ENCODE measurements at places on chromosomes 6 and 20.

DNA sequence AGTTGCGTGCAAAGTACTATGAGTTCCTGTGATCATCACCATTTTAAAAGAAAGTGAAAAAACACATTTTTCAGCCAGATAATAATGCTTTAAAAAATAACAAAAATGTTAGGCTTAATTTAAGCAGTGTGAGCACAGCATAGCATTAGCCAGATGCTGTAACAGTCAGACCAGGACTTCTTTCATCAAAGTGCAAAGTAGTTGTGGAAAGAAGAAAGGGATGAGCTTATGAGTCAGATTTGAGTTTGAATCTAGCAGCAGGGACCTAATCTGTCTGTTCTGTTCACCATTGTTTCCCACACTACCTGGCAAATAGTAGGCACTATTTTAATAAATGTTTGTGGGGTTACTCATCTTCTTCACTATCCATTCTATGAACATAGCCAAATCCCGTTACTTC, 70.1 kb downstream of the KLHL32 start:
- no peak for DNase-seq

- no peak for DNase-seq
Measured at GRCh38 chr6:67643281-67643680, 991.8 kb upstream of the ADGRB3 start.

- no peak for DNase-seq
Measured at GRCh38 chr20:45704969-45705637, at the start of gene WFDC10B. Gene WFDC10B, minus strand, starts transcription at chr20:45705019. Its CDS starts 19,027 bp downstream, at chr20:45685992.

- no peak for DNase-seq
Measured at GRCh38 chr20:31596831-31597480, 8.1 kb upstream of the ID1 start.

DNA sequence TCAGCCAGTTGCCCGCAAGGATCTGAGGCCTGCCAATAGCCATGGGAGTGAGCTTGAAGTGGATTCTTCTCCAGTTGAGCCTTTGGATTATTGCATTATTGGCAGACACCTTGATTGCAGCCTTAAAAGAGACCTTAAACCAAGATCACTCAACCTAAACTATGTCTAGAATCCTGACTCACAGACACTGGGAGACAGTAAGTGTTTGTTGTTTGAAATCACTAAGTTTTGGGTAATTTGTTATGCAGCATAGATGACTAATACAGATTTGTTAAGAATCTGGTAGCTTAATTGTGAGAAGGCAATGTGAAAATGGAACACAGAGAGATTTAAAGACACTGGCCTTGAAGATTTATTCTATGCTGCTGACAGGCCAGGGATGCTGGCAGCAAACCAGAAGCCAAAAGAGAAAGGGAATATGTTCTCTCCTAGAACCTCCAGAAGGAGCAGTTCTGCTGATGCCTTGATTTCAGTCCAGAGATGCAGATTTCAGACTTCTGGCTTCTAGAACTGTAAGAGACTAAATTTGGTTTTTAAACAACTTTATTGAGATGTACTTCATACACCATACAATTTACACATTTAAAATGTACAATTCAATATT, 17.6 kb downstream of the SIRPD start:
- no peak for DNase-seq

DNA sequence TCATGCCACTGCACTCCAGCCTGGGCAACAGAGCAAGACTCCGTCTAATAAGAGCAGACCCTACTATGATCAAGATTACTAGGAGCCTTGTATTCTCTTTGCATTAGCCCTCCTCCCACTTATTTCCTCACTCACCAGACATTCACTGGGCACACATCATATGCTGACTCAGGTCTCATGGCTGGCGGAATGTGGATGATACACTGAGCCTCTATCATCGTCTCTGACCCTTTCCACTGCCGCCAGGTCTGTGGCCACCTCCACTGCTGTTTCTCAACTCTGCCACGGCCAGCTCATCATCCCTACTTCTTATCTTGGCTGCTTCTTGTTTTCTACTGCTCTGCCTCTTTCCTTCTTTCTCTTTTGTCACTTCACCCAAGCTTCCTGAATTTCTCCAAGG, 161.0 kb downstream of the BACH2 start:
- no peak for DNase-seq

- DNase-seq = no peak
Measured at GRCh38 chr6:31478186-31478950, 19.6 kb upstream of the MICB start.

DNA sequence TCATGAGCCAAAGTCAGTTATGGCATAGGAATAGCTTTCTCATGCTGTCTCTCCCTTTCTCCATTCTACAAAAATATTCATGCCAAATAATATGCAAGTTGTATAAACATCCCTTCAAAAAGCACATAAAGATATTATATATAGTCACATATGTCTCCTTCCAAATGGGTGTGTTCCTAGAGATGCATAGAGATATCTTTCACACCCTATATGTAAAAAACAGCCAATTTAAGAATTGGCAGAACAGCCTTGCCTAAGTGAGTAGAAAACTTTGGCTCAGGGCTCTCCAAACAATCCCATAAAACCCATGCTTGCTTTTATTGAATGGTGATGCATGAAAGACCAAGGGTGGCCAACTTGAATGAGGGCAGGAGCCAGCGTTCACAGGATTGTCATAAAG, 274.7 kb upstream of the SUPT3H start:
- no peak for DNase-seq

GRCh38 chr6:37388578-37388977, 34.8 kb downstream of the RNF8 start:
- no peak for DNase-seq

GRCh38 chr20:37295595-37295994, 6.1 kb downstream of the MANBAL start:
- no peak for DNase-seq

DNA sequence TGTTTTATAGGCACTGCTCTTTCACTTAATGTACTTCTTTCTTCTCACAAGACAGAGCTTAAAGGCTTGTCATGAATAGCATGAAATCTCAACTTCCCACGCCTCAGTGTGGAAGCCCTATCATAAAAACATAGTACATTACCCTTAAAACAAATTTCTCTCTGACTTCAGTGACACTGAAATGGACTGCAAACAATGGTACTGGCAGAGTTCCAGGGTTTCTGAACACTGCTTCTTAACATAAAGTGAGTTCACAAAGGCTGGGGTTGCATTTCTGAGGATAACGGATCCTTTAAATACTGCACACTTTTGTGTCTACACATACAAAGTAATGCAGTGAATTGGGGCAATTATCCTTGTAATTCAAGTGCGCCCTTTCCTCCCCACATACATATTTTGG, 32.3 kb upstream of the PLEKHG1 start:
- no peak for DNase-seq

GRCh38 chr6:80357674-80358073, 251.2 kb downstream of the BCKDHB start:
- no peak for DNase-seq

DNA sequence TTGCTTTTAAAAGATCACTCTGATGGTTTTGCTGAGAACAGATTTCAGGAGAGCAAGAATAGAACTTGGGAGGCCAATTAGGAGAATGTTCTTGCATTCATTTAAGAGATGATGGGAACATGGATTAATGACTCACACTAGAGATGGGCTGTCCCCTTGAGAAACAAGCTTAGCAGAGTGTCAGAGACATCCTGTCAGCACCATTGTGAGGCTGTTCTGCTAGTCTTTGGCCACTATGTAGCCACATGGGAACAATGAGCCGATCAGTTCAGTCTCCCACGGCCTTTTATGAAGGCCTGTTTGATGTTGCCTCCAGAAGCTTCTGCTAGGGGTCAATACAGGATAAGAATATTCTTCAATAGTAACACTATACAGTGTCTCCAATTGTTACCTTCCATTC, 113.0 kb upstream of the EYA4 start:
- DNase-seq = no peak

DNA sequence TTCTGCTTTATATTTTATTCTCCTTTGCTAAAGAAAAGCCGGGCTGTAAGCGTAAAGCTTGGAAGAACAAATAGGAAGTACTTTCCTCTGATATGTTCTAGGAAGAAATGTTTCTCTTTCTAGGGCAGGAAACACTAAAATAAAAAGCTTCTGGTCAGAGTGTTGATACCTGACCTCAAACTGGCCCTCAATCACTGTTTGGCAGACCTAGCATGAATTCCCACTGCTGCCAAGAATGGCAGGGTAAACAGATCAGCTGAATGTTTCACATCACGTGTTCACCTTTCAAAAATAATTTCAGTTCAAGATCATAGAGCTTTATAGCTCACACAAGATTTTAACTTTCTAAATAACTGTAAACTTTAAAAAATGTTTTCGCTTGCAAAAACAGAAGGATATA, 2.9 kb downstream of the MPC1 start:
- no peak for DNase-seq

DNA sequence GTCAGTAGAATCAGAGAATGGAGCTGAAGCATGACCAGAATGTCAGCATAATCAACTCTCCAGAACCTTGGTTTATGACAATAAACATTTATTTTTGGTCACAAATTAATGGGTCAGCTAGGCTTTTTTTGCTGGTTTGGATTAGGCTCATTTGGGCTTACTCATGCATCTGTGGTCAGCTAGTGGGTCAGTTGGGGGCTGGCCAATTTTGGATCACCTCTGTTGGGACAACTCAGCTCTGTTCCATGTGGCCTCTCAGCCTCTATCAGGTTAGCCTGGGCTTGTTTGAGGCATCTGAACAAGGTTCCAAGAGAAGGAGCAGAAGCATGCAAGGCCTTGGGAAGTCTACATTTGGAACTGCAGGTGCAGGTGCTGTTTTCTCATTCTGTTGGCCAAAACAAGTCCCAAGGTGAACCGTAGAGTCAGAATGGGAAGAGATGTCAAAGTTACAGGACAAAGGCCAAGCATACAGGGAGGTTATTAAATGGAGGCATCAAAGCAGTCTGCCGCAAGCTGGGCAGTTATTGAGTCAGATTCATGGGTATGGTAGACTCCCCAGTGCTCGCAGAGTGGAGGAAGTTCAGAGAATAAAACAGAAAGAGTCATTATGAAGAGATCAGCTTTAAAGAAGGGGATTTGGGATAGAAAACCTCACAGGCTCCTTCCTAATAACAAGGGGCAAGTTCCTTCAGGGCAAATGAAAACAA, 173.0 kb downstream of the PLCB4 start:
- no peak for DNase-seq

- no peak for DNase-seq
Measured at GRCh38 chr6:155883334-155883731, 427.7 kb upstream of the NOX3 start.

GRCh38 chr6:43454696-43455530, 435 bp downstream of the DLK2 start:
- DNase-seq = no peak

DNA sequence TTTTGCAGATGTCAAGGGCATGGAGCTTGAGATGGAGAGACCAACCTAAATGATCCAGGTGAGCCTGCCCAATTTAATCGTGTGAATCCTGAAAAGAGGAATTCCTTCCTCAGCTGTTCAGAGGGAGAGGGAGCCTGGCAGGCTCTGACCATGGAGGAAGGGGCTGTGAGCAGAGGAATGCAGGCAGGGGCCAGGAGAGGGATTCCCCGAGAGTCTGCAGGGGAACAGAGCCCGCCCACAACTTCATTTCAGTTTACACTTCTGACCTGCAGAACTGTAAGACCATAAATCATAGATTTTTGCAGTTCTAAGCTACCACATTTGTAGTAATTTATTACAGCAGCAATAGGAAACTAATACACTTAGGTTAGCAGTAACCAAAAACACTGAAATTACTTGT, 164.1 kb downstream of the TBXT start:
- no peak for DNase-seq

DNA sequence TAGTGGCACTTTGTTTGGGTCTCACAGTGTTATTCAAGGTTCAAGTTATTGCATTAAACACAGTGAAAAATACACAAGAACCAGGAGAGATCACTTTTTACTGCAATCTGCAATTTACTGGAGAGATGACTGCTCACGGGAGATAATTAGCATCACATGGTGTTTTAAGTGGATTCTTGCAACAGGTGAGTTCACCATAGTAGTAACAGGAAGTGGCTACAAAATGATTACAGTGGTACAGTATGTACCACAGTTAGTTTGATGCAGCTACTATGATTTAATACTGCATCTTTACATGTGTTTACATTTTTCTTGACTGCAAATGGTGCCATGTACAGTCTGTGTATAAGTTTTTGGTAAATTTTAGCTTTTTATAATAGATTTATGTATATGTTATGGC, 96.5 kb upstream of the SCP2D1 start:
- DNase-seq = no peak

GRCh38 chr6:109229536-109229935, 134.2 kb downstream of the CEP57L1 start:
- no peak for DNase-seq

GRCh38 chr6:67880939-67881705, 754.0 kb upstream of the ADGRB3 start:
- DNase-seq = no peak

- DNase-seq = no peak
Measured at GRCh38 chr20:51461306-51461705, 81.2 kb downstream of the NFATC2 start.

DNA sequence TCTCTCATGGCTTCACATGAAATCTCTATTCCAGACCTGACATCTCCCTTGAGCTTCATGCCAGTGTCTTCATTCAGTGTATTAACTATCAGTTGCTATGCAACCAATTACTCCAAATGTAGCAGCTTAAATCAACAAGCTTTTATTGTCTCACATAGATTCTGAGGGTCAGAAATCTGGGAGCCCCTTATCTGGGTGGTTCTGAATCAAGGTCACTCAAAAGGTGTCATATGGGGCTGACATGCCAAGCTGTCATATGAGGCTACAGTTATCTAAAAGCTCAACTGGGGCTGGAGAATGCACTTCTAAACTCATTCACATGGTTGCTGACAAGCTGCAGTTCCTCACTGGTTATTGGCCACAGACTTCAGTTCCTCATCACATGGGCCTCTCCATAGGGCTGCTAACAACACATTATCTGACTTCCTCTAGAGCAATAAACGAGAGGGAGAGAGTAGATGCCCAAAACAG, 7.3 kb upstream of the CGA start:
- DNase-seq = no peak

GRCh38 chr6:43119482-43119881, 43.4 kb downstream of the PTK7 start:
- DNase-seq = no peak

DNA sequence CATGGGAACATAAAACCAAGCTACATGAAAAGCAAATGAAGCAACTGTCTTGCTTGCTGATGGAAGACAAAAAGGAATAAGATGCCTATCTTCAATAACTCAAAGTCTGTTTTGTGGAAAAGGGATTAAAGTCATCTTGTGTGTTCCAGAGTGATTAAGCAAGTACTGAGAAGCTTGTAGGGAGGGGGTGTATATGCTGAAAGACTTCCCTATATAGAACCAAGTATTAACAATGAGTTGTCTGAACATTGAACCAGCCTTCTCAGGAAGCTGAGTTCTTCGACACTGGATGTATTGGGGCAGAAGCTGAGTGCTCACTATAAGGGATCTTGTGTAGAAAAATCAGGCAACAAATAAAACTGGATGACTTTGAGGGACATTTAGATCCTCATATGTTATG, 451.8 kb downstream of the CD83 start:
- DNase-seq = no peak

- no peak for DNase-seq
Measured at GRCh38 chr20:59412875-59413284, 112.5 kb downstream of the EDN3 start.

All from stimulated activated CD4-positive, alpha-beta T cell treated with anti-CD3 and anti-CD28 coated beads, Interleukin-1b, Interleukin-23, amount 100 ng/mL, for 1 hour (primary cell).